ENCODE measurements at places on chromosomes 4 and X.

- DNase-seq = no peak
These were observed 95.8 kb downstream of the COL25A1 start for GRCh38 chr4:109206620-109207019.

DNA sequence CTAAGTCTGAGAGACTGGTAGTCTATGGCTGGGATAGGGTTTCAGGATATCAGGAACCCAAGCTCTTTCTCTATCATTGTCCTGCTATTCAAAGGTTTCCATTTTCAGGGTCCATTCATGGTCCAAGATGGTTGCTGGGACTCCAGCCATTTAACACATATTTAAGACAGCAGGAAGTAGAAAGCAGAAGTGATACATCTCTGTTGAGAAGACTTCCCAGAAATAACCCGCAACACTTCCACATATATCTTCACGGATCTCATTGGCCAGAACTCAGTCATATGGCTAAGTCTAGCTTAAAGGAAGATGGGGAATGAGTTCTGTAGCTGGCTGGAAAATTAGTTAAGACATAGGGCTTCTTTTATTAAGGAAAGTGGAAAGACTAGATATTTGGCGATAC is 23.8 kb downstream of the CTSO start:
- no peak for DNase-seq

GRCh38 chr4:13912966-13913365 is 285.4 kb upstream of the BOD1L1 start:
- DNase-seq = no peak

GRCh38 chr4:134276476-134276875 is 74.9 kb upstream of the PABPC4L start:
- DNase-seq = no peak

DNA sequence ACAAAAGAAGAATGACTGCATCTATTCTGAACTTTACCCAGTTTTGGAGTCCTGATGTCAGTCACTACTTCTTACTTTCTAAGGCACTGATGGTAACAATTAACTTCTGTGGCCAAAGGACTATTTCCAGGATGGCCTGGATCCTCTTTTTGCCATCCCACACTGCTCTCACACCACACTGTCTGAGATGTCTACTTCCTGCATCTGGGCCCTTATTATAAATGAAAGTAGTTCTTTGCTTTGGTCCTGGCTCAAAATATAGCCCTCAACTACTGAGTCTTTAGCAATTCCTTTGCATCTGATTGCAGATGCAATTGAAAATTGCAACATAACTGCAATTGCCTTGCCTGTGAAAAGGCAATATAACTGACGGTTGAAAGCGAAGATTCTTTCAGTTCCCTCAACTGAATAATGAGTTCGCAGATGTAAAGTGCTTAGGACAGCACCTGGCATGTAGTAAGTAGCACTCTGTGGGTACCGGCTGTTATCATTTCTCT is 44.2 kb downstream of the COQ2 start:
- DNase-seq = no peak

GRCh38 chrX:97199501-97199900 is 315.8 kb downstream of the RPA4 start:
- DNase-seq = no peak

DNA sequence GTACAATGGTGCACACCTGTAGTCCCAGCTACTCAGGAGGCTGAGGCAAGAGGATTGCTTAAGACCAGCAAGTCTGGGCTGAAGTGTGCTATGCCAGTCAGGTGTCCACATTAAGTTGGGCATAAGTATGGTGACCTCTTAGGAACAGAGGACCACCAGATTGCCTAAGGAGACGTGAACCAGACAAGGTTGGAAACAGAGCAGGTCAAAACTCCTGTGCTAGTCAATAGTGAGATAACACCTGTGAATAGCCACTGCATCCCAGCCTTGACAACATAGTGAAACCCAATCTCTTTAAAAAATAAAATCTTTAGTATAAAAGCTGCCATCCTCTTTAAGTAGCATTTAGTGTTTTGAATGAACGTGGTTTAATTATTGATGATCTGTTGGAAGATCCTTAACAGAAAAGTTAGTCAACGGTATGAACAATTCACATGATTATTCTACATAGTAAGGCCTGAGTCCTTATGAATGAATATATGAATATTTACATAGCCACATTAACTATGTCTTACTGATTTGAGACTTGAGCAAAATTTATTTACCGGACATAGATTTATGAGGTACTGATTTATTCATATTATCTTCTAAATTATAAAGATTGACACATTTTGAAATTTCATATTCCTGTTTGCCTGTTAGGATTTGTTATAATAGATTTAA is 63.2 kb downstream of the UBE2K start:
- DNase-seq = no peak

Data from activated CD4-positive, alpha-beta T cell treated with anti-CD3 and anti-CD28 coated beads, Interleukin-10, Interleukin-2, amounts not matched to agents 100 ng/mL and 50 ng/mL, durations not matched to agents 16 hours and 8 hours (primary cell).